ENCODE measurements at places on chromosomes 3 and 15.

GRCh38 chr3:23811919-23812318 lies 6.2 kb downstream of the UBE2E1 start:
- no peak for DNase-seq

DNA sequence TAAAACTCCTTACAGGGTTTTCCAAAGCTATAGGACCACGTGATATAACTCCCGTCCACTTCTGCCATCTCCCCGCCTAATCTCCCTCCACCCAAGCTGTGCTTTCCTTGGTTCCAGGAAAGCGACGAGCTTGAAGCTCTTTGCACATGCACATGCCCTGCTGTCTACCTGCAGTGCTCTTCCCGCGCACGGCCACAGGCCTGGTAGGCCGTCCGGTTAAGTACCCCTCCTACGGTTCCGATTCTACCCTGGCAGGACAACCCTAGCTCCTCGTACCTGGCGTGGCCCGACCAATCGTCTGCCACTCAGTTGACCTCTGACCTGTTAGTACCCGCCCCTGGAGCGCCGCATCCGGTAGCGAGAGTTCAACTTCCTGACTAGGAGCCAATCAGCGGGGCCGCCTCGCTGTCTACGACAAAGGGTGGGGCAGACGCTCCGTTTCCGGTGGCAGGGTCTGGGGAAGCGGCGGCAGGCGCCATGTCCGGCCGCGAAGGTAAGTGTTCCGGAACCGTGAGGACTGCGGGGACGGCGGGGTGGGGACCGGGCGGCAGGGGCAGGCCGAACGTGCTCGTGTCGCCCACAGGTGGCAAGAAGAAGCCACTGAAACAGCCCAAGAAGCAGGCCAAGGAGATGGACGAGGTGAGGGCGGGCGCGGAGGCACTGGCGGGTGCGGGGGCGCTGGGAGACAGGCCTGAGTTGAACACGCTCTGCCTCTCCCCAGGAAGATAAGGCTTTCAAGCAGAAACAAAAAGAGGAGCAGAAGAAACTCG lies at the start of the genes CCDC51 and TMA7:
Gene CCDC51 (minus strand): TSS at position 300 of the 770 bp plus-strand sequence. CDS start 4,991 bp downstream, outside the sequence.
Gene TMA7 (plus strand): TSS at position 438 of the 770 bp plus-strand sequence. CDS start 40 bp downstream, at position 478.
- peak; percentile 96 for DNase-seq

- DNase-seq, result no peak
These were observed 49.9 kb downstream of the P3H2 start for GRCh38 chr3:190070622-190071347.

DNA sequence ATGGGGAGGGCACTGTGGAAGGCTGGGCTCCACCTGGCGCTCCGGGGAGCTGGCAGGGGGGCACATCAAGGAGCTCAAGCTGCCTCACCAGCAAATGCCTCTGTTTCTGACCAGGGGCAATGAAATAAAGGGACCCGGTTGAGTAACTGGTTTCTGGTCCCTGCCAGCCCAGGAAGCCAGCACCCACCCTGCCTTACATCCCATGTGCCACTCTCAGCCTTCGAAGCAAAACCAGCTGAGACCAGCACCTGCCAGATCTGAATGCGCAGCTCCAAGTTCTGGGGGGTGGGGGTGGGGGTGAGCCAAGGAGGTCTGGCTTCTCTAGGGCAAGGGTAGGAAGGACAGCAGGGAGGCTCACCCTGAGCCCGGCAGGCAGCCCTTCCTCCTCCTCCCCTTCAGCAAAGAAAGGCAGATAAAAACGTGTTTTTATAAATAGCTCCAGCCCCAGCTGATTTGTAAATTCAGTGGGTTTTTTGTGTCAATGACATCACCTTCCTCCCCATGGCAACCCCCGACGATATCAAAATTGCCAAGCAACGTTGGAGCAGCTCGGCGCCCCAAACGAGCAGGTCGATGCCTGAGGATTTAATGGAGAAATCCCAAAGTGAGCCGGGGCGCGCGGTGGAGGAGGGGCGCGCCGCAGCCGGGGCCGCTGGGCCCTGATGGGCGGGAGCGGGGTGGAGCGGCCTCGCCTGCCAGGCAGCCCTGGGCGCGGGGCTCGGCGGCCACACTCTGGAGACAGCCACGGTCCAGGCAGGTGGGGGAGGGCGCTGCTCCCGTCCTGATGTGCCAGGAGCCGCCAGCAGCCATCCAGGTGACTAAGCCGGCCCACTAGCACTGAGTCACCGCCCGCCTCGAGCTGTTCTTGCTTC lies at the start of gene PAK6:
Gene PAK6 (plus strand): TSS at position 532 of the 872 bp plus-strand sequence. CDS start 25,723 bp downstream, outside the sequence.
- no peak for DNase-seq

DNA sequence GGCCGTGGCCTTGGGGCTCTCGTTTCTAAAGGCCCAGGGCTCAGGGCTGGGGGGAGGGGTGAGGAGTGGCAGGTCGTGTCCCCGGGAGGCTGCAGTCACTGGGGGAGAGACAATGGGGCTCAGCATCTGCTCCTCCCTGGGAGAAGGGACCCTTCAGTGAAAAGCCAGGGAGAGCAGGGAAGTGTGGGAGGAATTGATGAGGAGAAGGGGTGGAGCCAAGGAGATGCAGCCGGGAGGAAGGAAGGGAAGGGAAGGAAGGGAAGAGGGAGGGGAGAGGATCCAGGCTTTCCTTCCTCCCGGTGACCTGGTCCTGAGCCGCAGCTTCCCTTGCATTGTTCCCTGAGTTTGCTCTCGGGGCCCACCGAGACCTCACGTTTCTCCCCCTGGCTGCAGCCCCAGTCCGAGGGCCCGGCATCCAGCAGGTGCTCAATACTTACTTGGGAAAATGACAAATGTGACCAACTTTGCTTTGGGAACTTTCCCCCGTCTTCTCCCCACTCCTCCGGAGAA lies 1.4 kb upstream of the ZNF710 start:
- DNase-seq, result no peak

- no peak for DNase-seq
These were observed 15.8 kb downstream of the IGSF11 start for GRCh38 chr3:119018690-119019463.

DNA sequence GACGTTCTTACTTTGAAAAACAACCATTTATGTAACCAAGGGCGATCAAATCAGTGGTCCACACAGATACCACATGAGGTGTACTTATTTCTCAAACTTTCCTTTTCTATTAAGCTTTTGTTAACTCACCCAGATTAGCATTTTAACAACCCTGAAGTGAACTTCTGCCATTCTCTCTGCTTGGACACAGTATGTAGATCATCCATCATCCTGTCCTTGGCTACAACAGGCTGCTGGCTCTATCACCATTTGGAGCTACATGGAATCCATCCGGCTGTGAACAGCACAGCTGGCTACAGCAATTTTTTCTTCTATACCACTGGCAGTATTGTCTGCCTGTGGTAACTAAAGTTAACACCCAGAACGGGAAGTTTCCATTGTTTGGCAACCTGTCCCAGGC lies 4.4 kb downstream of the SEMA6D start:
- no peak for DNase-seq

DNA sequence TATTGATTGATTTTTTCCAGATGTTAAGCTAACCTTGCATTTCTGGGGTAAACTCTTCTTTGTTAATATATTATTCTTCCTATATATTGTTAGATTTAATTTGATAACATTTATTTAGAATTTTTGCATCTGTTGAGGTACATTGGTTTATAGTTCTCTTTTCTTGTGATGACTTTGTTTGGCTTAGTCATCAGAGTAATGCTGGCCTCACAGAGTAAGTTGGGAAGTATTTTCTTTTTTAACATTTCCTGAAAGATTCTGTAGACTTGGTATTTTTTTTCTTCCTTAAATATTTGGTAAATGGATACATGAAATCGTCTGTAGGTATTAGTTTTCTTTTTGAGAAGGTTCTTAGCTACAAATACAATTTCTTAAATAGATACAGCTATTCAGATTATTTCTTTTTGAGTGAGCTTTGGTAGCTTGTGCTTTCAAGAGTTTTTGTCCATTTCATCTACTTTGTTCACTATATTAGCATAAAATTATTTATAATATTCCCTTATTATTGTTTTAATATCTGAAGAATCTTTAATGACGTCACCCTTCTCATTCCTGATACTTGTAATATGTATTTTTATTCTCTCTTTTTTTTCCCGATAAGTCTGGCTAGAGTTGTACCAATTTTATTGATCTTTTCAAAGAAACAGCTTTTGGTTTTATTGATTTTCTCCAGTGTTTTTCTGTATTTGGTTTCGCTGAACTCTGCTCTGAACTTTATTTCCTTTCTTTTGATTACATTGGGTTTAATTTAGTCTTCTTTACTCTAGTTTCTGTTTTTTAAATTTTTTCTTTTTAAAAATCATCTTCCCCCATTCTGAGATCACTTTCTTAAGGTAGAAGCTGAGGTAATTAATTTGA lies 6.5 kb upstream of the HPS3 start:
- no peak for DNase-seq

- DNase-seq, result no peak
These were observed 13.5 kb downstream of the SNX33 start for GRCh38 chr15:75661100-75661755.

- no peak for DNase-seq
These were observed 34.5 kb upstream of the IQCF6 start for GRCh38 chr3:51813539-51813938.

- no peak for DNase-seq
These were observed 53.9 kb downstream of the EIF4E3 start for GRCh38 chr3:71671216-71671845.

Data from T-helper 17 cell (primary cell).